ENCODE measurements at places on chromosomes 7 and 10. TPM values are rescaled to one million over a fixed set of nuclear protein-coding genes. Genes with fewer than 3 reads are reported as not detected.

The DRGX gene
- total RNA-seq, result not detected

The PHYHIPL gene
- total RNA-seq, result not detected

The PARG gene
- 24.2 TPM for total RNA-seq

The CRHR2 gene
- total RNA-seq, result not detected

The SH2D4B gene
- 1.4 TPM for total RNA-seq

The SLC16A12 gene
- 1.0 TPM for total RNA-seq

DNA sequence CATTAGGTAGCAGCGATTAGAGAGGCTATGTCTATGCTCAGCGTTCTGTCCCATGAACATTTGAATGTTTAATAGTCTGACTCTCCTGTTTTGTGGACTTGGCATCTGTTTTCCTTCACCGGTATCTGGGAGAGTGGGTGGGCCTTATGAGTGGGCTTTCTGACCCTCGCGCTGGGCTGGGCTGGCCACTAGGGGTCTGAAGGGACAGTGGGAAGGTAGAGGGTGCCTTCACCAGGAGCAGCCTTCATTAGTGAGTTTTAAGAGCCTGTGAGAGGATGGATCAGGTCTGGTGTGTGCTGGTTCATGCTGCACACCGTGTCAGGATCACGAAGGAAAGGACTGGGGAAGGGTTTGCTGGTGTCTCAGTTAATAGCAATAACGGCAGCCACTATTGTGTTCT, 33.4 kb downstream of the DCLRE1A start:
- H3K4me3 ChIP-seq, result no peak overlapping the region
- H3K27me3 ChIP-seq, result no peaks in the 10 kb centered on the region
- H3K4me1 ChIP-seq, result no peaks in the 10 kb centered on the region

DNA sequence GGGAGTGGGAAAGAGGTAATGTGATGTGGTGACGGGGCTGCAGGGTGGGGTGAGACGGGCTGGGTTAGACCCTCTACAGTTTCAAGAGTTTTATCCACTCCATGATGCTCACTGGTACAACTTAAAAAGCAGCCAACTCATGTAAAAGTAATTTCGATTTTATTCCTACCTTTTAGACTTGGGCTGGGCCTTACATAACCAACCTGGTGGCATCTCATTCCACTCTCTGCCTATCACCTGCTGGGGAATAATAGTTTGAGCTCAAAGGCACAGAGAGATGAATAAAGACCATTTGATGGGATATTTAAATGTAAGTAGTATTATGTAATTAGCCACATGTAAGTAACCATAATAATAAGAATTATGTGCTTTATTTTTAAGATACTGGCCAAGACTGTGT, 366.0 kb upstream of the RNF32 start:
- no peaks in the 10 kb centered on the region for H3K27me3 ChIP-seq
- DNase-seq, result no peak
- no peak overlapping the region for H3K4me3 ChIP-seq
- H3K36me3 ChIP-seq, result no peaks in the 10 kb centered on the region
- H3K4me1 ChIP-seq, result no peaks in the 10 kb centered on the region

GRCh38 chr7:137579913-137580640, 236.5 kb upstream of the PTN start:
- DNase-seq, result no peak
- H3K27me3 ChIP-seq, result no peaks in the 10 kb centered on the region
- no peaks in the 10 kb centered on the region for H3K36me3 ChIP-seq
- H3K27ac ChIP-seq, result no peak overlapping the region
- no peak overlapping the region for H3K4me3 ChIP-seq
- no peaks in the 10 kb centered on the region for H3K4me1 ChIP-seq

DNA sequence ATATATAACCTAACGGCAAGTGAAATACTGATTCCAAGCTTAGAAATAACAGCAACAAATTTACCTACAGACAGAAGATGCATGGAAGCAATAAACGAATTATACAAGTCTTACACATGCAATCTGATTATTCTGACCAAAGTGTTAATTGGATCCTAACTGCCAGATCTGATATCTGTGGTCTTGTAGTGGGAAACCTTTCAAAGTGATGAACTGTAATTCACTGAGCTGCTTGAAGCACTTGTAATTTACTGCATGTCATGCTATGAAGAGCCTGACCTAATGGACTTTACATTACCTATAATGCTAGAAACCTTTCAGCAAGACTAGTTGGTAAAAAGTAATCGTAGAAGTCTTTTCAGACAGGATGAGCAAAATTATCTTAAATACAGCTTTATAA, 205.6 kb downstream of the FOXP2 start:
- H3K4me1 ChIP-seq, result no peaks in the 10 kb centered on the region
- H3K36me3 ChIP-seq, result no peaks in the 10 kb centered on the region
- no peak overlapping the region for H3K4me3 ChIP-seq
- DNase-seq, result no peak
- no peaks in the 10 kb centered on the region for H3K27me3 ChIP-seq

DNA sequence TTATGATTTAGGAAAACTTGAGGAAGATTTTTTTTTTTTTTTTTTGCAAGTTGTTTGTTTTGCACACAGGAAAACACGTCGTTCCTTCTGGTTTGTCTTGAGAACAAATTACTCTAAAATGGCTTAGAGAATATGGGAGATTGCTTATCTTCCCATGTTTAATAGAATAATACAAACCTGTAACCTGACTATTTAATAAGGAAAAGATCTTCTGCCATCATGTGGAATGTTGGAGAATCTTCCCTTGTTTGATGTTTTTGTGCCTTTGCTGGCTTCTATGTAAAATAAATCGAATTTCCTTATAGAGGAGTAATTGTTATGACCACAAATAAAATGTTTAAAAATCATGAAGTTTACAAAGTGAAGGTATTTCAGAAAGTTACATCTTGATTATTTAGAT, 818.8 kb downstream of the GATA3 start:
- H3K4me3 ChIP-seq, result no peak overlapping the region
- no peaks in the 10 kb centered on the region for H3K36me3 ChIP-seq
- no peaks in the 10 kb centered on the region for H3K27me3 ChIP-seq
- no peak overlapping the region for H3K27ac ChIP-seq
- DNase-seq, result no peak
- H3K4me1 ChIP-seq, result no peaks in the 10 kb centered on the region

DNA sequence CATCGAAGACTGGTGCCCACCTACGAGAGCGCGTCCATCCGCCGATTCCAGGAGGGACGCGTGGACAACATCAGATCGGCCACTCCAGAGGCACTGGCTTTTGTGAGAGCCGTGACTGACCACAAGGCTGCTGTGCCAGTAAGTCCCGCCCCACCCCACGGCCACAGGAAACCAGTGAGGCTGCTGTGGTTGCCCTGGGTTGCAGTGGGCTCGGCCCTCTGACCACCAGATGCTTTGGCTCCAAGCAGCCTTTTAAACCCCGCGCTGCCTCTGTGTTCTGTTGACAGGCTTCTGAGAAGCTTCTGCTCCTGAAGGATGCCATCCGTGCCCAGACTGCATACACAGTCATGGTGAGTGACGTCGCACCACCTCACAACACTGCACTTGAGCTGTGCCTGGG, 24.4 kb upstream of the C10orf53 start:
- H3K36me3 ChIP-seq, result no peaks in the 10 kb centered on the region
- H3K4me3 ChIP-seq, result no peak overlapping the region
- peaks cover 7% of the 10 kb centered on the region for H3K27me3 ChIP-seq
- no peaks in the 10 kb centered on the region for H3K4me1 ChIP-seq
- no peak overlapping the region for H3K27ac ChIP-seq
- DNase-seq, result no peak

DNA sequence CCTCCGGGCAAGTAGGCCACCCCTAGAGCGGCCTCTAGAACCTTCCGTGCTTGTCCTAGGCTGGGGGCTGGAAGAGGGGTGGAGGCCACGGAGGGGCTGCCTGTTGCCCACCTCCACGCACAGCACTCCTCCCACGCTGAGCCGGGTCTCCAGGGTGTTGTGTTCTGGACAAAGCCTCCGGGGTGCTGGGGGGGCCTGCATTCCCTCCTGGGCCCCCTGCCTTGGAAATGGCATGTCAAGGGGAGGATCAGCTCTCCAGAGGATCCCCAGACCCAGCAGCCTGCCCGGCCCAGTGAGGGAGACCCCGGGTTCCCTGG, 8.1 kb upstream of the TTYH3 start:
- DNase-seq, result no peak
- H3K36me3 ChIP-seq, result no peaks in the 10 kb centered on the region
- H3K27ac ChIP-seq, result no peak overlapping the region
- no peak overlapping the region for H3K4me3 ChIP-seq
- peaks cover 28% of the 10 kb centered on the region for H3K4me1 ChIP-seq

DNA sequence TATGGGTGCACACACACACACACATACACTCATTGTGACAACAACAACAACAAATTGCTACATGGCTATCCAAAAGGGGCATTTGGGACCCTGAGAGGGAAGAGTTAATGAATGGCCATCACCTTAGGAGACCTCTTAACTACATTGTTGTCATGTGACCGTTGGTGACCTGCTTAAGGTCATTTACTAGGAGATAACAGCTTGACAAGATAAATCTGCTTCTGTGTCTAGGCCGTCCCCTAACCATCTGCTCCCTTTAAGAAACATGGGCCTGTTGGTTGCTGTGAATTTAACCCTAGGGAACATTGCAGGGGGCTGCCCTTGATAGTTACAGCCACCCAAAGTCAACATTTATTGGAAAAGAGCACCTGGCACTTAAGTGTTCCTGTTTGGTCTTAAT, 29.7 kb downstream of the C1QL3 start:
- H3K4me1 ChIP-seq, result no peaks in the 10 kb centered on the region
- no peaks in the 10 kb centered on the region for H3K27me3 ChIP-seq
- no peak overlapping the region for H3K4me3 ChIP-seq
- H3K27ac ChIP-seq, result no peak overlapping the region

DNA sequence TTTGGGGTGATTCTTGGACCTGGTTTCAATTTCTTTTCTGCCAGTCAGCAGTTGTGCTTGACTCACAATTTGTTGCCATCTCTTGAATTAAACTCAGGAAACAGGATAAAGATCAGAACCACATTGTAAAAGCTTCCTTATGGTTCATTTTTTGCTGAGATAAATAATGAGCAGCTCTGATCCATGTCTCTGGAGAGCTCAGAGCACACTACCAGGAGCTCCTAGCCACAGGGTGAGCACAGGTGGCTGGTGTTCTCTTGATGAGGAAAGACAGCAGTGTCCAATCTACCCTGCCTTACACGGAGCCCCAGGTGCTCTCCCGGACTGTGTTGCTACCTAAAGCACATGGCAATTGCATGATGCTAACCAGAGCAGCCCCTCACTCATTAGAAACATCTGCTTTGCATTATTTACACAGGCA, 17.2 kb upstream of the FAM170B start:
- no peak for DNase-seq
- no peaks in the 10 kb centered on the region for H3K36me3 ChIP-seq
- no peaks in the 10 kb centered on the region for H3K4me1 ChIP-seq
- no peak overlapping the region for H3K4me3 ChIP-seq
- H3K27ac ChIP-seq, result no peak overlapping the region

DNA sequence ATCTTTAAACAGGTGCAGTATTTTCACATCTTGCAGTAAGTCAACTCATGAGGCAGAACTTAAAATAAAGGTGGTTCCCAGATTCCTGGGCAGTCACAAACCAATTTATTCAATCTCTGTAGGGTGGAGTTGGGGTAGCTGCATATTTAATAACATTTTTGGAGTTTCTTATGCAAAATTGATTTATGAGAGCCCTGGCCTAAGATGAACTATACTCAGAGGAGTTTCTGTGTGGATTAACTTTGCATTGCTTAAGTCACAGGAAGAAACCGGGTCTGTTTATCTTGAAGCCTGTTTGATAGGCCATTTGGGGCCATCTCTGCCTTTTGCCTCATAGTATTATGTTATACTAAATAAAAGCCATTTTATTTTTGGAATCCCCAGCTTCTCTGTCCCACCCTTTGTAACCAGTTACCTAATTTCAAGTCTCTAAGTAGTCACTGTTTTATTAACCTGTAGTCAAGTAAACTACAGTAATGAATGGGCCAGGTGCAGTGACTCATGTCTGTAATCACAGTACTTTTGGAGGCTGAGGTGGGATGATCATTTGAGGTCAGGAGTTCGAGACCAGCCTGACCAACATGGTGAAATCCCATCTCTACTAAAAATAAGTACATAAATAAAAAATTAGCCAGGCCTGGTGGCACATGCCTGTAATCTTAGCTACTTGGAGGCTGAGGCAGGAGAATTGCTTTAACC, 104.4 kb upstream of the FAM3C start:
- no peaks in the 10 kb centered on the region for H3K4me1 ChIP-seq
- H3K36me3 ChIP-seq, result no peaks in the 10 kb centered on the region
- H3K4me3 ChIP-seq, result no peak overlapping the region
- no peak overlapping the region for H3K27ac ChIP-seq

DNA sequence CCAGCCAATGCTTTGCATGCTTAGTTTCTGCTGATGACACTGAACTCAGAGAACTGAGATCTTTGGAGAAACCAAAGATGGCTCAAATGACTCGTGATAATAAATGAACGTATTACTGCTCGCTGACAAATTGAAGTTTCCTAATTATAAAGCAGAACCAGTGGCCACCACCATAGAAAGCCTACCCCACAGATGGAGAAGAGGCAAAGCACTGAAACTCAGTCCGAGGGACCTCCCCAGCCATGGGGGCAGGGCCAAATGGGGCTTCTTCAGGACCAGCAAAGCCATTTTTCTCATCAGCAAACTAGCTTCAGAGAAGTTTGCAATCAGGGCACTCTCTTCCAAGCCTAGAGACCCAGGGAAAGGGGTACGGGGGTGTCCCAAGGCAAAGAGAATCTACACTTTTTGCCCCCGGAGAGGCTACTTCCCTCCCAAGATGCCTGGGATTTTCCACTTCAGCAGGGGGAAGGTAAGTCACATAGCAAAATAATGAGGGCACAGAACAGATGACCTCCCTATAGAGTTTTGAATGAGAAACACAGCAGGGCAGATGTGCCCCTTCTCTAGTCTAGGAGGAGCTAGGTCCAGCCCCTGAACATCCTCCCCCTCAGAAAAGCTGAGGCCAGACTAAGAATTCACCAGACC, 4.3 kb upstream of the IL6 start:
- H3K4me3 ChIP-seq, result no peak overlapping the region
- H3K27me3 ChIP-seq, result peaks cover 4% of the 10 kb centered on the region
- H3K4me1 ChIP-seq, result peaks cover 51% of the 10 kb centered on the region
- H3K27ac ChIP-seq, result peak overlapping the region; percentile 63
- no peak for DNase-seq
- no peaks in the 10 kb centered on the region for H3K36me3 ChIP-seq

DNA sequence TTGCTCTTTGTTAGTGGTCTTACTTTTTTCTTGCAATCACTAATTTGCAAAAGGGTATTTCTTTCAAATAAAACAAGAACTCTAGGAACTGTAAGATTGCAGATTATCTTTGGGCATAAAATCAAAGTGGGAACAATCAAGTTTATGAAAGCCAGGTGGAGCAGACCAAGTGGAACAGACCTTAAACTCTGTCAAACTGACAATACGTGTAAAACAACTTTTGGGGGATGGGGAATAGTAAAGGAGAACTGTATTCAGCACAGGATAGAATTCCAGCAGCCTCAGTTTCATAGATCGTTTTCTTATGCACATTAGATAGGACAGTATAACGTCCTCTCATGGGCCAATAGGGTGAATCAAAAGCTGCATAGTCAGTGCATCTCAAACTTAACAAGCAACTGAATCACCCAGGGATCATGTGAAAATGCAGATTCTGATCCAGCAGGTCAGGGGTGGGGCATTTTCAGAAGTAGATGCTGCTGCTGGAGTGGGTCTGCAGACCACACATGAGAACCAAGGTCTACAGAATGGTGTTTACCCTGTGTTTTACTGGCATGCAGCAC, 120.7 kb downstream of the PIP4K2A start:
- H3K27ac ChIP-seq, result no peak overlapping the region
- H3K27me3 ChIP-seq, result no peaks in the 10 kb centered on the region
- H3K4me3 ChIP-seq, result no peak overlapping the region
